NCI-H2081 treated with DMSO at 0.1 percent for 48 hours (cell line): ENCODE measurements at places on chromosomes 2 and 18.

DNA sequence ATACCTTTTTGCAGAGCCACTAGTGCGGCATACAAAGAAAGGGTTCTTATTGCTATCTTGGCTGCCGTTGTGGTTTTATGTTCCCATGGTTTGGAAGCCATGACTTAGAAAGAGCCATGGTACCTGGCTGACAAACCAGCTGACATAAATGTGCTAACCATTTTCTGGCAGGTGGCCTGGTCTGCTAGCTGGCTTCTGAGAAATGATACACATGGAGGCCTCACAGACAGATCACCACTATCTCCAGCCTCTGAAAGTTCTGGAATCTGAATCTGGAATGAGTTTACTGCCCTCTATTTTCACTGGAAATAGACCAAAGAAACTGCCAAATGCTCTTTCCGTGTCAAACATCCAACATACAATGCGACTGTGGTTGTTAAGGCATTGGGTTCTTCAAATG, 123.7 kb downstream of the QPCT start:
- DNase-seq, result no peak

GRCh38 chr18:74861154-74861553, 263.5 kb downstream of the ZNF407 start:
- DNase-seq, result no peak

- DNase-seq, result no peak
Measured at GRCh38 chr18:6069103-6069502, 173.8 kb upstream of the TMEM200C start.

- DNase-seq, result no peak
Measured at GRCh38 chr18:79515944-79516351, 120.2 kb downstream of the NFATC1 start.

GRCh38 chr18:39350945-39351344, 1785.3 kb upstream of the CELF4 start:
- no peak for DNase-seq

DNA sequence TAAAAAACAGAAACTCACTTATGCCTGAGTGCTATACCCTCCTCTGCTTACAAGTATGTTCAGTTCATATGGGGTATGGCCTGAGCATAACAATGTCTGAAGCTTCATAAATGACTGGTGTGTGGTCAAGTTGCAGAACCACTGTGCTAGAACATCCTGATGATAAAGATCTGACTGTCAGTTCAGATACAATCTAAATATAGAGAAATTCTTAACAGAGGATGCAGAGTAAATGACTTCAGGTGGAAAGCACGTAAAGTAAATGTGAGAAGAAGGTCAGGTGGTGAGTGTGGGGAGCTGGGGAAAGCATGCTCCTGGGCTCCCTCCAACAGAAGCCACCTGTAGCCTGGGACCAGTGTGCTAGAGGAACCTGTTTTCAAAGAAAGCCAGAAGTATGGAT, 926.2 kb downstream of the TSN start:
- no peak for DNase-seq

GRCh38 chr18:57353940-57354461, 1.6 kb downstream of the ST8SIA3 start:
- DNase-seq, result no peak

DNA sequence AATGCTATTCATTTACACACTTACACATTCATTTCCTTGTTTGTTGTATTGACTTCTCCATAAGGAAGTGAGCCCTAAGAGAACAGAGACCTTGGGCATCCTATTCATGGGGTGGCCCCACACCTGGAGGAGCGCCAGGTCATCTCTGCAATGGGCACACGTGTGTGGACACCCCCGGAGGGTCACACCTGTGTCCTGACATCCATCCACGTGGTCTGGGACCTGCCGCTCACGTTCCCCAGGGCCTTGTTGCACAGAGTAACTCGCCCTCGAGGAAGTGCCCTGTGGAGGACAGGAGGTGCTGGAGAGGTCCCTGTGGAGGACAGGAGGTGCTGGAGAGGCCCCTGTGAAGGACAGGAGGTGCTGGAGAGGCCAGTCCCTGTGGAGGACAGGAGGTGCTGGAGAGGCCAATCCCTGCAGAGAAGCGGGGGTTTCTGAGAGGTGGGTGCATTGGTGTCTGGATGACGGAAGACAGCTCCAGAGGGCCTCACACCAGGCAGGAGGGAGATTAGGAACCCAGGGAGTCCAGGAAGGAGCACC, 73.2 kb upstream of the GPC1 start:
- DNase-seq, result no peak

DNA sequence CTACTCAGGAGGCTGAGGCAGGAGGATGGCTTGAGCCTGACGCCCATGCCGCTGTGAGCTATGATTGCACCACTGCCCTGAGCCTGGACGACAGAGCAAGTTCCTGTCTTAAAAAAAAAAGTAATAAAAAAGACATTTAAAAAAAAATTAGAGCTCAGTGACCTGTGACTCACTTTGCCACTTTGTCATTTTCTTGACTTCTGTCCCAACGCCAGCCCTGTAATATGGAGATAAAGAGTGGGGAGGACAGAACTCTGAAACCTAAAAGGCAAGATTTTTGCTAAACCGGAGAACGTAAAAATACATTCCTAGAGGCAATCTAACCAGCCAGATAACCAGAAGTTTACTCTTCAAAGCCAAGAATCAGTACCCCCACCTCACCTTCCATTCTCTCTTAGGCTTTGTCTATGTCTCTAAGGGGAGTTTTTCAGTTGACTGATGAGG, 49.0 kb downstream of the PRKRA start:
- DNase-seq, result no peak

DNA sequence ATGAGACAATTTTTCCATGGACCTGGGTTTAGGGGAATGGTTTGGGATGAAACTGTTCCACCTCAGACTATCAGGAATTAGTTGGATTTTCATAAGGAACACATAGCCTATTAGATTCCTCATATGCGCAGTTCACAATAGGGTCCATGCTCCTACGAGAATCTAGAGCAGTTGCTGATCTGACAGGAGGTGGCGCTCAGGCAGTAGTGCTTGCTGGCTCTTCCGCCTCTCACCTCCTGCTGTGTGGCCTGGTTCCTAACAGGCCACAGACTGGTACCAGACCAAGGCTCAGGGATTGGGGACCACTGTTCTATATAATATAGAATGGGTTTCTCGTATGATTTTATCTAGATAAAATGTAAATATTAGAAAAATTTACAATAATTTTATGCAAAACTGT, 338.7 kb downstream of the CPS1 start:
- no peak for DNase-seq

GRCh38 chr18:73043611-73044010, 175.8 kb upstream of the NETO1 start:
- no peak for DNase-seq

DNA sequence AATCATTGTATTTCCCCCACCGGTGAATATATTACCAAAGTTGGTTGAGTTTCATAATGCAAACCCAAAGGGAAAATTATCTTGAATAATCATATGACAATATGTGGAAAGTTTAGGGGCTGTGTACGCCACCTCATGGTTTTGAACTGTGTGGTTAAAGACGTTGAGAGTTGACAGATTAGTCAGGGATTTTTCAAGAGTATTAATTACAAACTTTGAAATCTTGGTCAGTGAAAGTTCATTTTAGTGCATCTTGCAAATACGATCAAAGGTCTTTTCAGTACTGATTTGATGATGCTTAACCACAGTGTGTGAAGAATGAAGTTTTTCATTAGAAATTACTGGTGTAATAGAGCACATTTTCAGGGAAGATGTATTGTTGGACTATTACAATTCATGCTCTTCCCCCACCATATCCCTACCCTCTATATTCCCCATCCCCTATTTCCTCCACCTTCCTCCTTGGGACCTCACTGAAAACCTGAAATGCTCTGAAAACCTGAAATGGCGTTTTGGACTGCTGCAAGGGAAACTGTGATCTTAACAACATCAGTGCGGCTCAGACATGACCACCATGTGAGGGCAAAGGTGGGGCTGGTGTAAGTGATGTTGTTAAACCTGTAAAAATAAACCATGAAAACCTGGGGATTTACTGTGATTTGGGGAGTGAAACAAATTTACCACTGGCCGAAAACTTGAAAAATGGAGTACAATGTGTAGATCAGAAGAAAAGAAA, 4.5 kb upstream of the BCL2L11 start:
- no peak for DNase-seq

DNA sequence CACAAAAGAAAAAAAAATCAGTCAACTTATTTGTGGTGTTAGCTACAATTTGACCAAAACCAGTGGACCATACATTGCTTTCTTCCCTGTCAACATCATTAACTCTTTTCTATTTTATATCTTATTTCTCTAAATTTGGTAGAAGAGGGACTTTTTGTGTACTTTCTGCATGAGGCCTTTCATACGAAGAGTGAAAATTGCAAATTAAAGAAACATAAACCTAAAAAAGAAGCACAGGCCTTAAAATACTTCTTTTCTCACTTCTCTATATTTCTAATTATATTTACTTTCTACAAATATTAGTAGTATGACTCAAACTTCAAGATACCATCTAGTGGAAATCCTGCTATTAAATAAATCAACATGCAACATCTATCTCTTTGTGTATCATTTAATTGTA, 1073.4 kb upstream of the ZEB2 start:
- no peak for DNase-seq

DNA sequence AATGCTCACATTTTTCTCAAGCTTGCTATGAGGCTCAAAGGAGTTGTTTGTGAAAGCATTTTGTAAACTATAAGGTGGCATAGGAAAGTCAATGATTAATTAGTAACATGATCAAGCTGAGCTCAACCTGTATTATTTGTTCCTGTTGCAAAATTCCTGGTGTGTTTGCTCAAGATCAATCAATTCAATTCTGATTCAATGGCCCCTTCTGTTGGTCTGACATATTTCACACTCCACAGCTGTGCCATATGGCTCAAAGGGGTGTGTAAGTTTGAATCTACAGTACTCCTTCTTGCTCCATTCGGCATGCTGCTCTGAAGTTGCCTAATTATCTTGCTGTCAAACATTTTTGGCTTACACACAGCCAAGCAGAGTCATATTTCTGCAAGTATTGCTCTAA, 341.6 kb upstream of the LRP1B start:
- no peak for DNase-seq

- DNase-seq, result peak; percentile 15
Measured at GRCh38 chr18:35458271-35458670, 39.5 kb downstream of the INO80C start.

DNA sequence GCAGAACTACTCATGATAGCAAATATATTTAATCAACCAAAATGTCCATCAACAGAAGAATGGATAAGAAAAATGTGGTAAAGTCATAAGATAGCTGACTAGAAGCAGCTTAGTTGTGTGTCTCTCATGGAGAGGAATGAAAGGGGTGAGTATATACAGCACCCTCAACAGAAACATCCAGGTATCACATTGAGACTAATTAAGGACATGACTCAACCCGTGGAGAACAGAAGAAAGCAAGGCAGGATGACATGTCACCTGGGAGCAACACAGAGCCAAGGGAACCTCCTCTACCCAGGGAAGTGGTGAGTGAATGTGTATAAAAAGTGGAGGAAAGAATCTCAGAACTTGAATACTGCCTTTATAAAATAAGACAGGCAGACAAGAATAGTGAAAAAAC, 1695.0 kb upstream of the CELF4 start:
- DNase-seq, result no peak
